ENCODE measurements at places on chromosomes 16 and 17. TPM values are rescaled to one million over a fixed set of nuclear protein-coding genes. Genes with fewer than 3 reads are reported as not detected.

WNT3 gene
- total RNA-seq = not detected

CORO1A gene
- total RNA-seq = 1,549 TPM

ETV4 gene
- 2.1 TPM for total RNA-seq

PSMD7 gene
- total RNA-seq = 79.9 TPM

ASB16 gene
- 0.23 TPM for total RNA-seq

KRT33B gene
- total RNA-seq = not detected

KRT222 gene
- not detected for total RNA-seq

RNF135 gene
- 6.9 TPM for total RNA-seq

SLC16A6 gene
- 3.7 TPM for total RNA-seq

PERCC1 gene
- total RNA-seq = 0.73 TPM

PRR15L gene
- total RNA-seq = not detected

BRICD5 gene
- total RNA-seq = 12.7 TPM

OSBPL7 gene
- 31.2 TPM for total RNA-seq

RHBDL1 gene
- 1.6 TPM for total RNA-seq

FBRS gene
- 95.3 TPM for total RNA-seq

TNFSF13 gene
- 7.2 TPM for total RNA-seq

KIF19 gene
- total RNA-seq = 0.72 TPM

ACE gene
- total RNA-seq = 3.1 TPM

KRTAP4-1 gene
- not detected for total RNA-seq

XYLT1 gene
- 40.4 TPM for total RNA-seq

BCAR1 gene
- not detected for total RNA-seq

MT1M gene
- total RNA-seq = not detected

PDILT gene
- total RNA-seq = not detected

INTS2 gene
- 19.6 TPM for total RNA-seq

CBX2 gene
- 5.5 TPM for total RNA-seq

CDK5R1 gene
- 7.4 TPM for total RNA-seq

KCNAB3 gene
- total RNA-seq = 11.0 TPM

KRT12 gene
- not detected for total RNA-seq

TEX14 gene
- total RNA-seq = 0.35 TPM

KRT31 gene
- total RNA-seq = not detected

TBX2 gene
- not detected for total RNA-seq

KRT9 gene
- total RNA-seq = not detected

Data from activated naive CD4-positive, alpha-beta T cell treated with anti-CD3 and anti-CD28 coated beads, Interleukin-2, amount 10 ng/mL, durations not matched to agents 5 hours and 36 hours (primary cell).